ENCODE measurements at places on chromosomes 2 and 18.

GRCh38 chr18:35822413-35822812, 150.1 kb upstream of the RMP24 start:
- no peak for DNase-seq

GRCh38 chr2:179417436-179417949, 152.9 kb upstream of the SESTD1 start:
- no peak for DNase-seq

- no peak for DNase-seq
Measured at GRCh38 chr2:2866459-2866858, 511.2 kb downstream of the EIPR1 start.

DNA sequence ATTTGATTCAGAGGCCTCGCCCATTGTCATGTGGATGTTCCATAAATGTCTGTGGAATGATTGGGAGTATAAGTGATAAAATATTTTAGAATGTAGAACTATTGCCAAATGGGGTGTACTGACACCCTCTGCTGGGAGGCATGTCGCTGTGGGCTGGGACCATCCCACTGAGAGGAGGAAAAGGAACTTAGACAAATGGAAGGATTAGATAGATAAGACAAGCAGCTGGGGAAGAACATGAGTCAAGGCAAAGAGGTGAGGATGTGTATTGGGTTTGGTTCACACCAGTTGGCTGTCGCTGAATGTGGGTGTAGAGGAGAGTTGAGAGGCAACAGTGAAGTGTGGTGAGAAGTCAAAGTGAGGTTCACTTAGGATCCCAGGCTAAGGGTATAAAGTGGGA, 4.0 kb downstream of the C2orf74 start:
- DNase-seq, result no peak

DNA sequence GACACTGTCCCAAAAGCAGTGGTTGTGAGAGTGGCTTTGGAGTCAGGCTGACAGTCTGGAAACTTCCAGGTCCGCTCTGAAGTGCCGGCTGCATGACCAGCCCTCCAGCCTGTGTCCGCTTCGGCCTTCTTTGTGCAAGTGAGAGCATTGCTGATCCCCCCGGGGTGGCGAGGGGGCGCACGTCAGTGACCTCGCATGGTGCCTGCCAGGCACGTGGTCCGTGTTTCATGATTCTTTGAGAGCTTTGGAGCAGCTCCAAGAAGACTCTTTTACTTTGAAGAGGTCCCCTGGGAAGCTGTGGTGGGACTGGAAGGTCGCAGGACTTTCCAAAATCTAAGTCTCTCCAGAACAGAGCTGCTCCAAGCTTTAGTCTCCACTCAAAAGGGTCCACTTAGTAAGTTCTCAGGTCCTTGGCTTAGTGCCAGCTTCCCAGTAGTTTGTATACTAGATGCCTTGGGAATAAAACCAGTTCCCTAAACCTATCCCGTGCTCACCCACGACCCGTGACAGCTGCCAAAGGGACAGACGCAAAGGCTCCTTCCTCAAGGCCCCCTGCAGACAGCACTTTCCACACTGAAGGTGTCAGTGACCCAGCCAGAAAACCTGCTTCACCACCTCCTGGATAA, 68.8 kb downstream of the ADI1 start:
- no peak for DNase-seq

DNA sequence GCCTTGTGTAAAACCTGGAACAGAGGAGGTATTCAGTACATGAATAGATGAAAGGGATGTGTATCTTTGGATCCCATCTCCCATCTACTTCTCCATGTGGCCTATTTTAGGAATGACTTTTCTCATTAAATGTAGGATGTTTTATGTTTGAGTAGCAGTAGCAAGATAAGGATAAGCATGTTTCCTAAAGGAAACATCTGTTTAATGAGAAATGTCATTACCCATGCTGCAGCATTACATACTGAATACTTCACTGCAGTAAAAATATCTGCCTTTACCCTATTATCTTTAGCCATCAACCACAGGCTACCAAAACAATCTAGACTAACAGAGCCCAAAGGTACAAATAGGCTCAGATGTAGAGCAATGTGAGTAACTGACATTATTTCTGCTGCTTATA, 419.2 kb upstream of the CYRIA start:
- no peak for DNase-seq

DNA sequence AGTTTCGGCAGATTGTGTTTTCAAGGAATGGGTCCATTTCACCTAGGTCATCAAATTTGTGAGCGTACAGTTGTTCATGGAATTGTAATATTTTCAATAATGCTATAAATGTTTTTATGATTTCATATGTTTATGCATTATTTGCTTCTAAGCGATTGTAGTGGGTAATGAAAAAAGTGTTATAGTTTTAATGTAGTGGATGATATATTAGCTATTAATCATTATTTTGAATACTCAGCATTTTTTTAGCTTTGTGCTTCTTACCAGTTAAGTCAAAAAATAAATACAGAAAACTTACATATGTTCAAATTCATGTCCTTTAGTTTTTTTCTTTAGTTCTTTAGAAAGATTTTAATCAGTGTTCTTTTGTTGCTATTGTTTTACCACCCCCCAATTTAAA, 677.0 kb downstream of the STK39 start:
- no peak for DNase-seq

DNA sequence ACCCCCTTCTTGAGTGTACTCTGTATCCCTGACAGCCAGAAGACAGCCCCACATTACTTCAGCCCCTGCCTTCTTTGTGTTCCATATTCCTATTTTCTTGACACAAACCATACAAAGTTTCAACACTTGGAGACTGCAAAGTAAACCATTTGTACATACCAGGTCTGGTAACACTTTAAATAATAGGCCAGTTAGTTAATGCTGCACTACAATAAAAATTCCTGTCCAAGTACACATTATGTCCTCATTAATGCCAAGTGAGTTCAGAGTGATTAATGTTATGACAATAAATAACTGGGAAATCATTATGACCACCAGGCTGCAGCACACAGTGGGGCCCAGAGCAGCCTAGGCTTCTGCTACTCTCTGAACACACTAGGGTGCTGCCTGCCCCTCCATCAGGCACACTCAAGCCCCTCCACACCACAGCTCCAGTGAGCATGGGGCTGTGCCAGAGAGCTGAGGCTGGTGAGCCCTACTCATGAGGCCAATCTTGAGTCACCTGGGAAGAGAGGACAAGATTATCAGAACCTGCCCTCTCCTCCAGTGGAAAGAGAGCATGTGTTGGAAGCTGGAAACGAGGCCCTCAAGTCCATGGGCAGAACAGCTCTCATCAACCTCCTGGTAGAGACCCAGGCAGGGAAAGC, 138.7 kb downstream of the TTC32 start:
- no peak for DNase-seq

DNA sequence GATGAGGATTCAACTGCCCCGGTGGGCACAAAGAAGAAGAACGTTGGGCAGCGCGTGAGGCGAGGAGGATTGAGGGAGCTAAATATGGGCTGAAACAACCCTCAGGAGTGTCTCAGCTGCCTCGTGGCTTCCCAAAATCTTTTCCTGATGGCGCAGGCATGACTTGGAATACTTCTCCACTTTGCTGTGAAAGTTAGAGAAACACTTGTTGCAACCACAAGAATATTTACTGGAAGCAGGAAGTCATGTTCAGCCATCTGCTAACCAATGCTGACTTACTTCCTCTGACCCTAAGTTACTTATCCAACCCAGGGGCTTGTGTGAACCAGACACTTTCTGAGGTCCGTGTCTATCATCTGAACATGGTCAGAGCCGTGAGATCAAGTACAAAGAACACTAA, 148.8 kb downstream of the ARL4C start:
- no peak for DNase-seq

GRCh38 chr2:127429291-127429690, 11.1 kb downstream of the PROC start:
- DNase-seq, result no peak

GRCh38 chr2:2123238-2123637, 207.8 kb downstream of the MYT1L start:
- DNase-seq, result no peak

- DNase-seq, result no peak
Measured at GRCh38 chr18:34650121-34650545, 60.0 kb upstream of the DTNA start.

- no peak for DNase-seq
Measured at GRCh38 chr2:86226070-86226469, 26.8 kb downstream of the MRPL35 start.

DNA sequence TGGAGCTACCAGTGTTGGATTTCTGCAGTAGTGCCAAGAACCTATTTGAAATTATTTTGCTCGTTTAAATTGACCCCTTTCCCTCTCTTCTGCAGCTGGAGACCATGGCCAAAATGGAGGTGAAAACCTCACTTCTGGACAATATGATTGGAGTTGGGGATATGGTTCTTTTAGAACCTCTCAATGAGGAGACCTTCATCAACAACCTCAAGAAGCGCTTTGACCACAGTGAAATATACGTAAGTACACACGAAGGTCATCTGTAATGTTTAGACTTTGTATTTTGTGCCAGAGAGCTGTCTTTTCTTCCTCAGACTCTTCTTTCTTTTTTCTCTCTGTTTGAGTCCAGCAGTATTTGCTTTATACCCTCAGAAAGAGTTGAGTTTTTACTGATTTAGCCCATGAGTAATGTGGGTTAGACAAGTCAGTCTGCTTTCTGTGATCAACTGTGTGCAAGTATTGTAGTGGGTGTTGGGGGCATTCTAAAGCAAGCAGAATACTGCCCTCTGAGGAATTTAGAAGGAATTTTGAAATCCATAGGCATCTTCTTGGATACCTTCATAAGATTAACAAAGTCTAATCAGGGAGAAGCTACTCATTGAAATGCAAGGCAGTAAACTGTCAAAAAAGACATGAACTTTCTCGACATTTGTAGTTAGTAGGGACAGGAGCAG, 31.7 kb downstream of the MYO1B start:
- DNase-seq, result no peak

DNA sequence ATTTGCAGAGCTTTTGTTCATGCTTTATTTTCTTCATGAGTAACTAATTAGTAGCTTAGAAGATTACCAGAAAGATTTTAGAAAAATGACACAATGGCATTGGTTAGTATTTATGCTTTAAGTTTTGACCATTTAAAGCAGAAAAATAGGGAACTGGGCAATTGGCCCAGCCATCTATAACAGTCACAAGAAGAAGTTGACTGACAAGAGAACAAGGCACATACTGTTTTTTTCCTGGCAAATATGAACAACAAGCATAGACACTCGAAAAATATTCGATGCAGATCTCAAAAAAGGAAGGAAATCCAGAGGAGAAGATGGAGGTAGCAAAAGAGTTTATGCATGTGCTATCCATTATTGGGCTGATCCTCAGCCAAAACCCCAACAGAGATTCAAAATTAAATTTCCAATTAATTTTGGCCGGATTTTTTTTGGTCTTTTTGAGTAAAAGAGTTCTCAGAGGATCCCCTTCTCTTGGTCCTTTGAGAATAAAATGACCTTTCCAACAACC, 200.8 kb upstream of the SLC35G4 start:
- DNase-seq, result no peak
